Left lobe of liver (tissue), 2 donors: ENCODE measurements at places on chromosomes 2 and 18.

GRCh38 chr2:181605889-181606837 is 50.7 kb downstream of the CERKL start:
- DNase-seq, result no peak

DNA sequence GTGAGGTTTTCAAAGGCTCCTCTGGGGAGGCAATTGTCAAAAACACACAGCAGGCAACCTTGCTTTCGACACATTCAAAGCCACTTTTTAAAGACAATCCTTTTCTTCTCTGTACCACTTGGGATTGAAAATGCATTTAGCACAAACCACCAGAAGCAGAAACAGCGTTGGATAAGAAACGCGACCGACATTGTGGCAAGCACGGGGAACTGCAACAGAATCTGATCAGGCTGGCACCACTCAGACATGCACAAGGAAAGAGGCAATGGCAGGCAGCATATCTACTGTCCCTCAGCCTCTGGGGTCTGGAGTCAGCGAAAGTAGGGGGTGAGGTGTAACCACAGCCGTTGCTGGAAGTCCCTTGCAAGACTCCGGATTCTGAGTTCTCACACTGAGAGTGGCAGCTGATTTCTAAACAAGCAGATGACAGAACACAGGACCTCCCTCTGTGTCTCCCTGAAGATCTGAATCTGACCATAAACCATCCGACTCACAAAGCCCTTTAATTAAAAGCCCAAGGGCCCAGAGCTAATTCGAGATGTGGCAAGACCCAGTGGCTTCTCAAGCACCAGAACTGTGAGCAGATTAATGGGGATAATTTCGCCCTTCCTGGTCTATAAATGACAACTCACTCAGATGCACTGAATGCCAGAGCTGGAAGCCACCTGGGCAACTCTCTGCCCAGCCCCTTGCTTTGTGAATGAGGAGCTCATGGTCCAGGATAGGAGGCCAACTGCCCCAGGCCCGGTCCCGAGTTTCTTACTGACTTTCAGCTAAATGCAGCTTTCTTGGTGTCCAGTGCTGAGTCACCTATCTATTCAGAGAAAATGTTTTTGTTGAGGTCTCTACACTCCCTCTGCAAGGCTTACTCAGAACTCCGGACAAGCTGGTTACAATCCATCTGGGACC is 29.6 kb downstream of the CYRIA start:
- no peak for DNase-seq

DNA sequence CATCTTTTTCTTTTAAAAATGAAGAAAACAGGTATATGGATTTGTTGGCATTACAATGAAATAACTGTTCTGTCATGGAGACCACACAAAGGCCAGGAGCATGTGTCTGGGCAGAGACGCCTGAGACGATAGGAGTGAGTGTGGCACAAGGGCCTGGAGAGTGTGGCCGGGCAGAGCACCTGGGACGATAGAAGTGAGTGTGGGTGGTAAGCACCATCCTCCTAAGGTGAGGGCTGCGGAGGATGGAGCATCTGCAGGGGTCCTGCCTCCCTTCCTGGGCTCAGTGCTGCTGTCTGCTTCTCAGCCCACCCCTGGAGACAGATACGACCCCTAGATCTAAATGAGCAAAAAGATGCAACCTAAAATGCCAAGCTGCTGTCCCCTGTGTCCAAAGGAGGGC is 184.9 kb downstream of the MYT1L start:
- DNase-seq, result no peak

DNA sequence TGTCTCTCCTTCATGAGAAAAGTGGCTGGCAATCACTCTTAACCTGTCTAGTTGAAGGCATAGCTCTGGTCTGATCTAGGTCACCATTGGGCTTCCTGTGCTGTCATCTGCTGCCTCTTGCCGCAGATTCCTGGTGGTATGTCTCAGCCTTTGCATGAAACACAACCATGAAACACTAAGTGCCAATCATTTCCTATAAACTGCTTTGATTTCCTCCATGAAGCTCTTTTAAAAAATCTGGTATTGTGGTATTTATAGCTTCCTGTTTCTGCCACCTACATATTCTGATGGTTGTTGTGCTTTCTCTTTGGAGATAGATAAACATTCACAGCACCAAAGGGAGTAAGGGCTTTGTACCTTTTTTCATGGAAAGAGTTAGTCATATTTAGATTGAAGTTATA is 120.0 kb upstream of the EPC2 start:
- DNase-seq, result no peak

GRCh38 chr2:240326246-240326645 is 109.2 kb upstream of the GPC1 start:
- DNase-seq, result no peak

DNA sequence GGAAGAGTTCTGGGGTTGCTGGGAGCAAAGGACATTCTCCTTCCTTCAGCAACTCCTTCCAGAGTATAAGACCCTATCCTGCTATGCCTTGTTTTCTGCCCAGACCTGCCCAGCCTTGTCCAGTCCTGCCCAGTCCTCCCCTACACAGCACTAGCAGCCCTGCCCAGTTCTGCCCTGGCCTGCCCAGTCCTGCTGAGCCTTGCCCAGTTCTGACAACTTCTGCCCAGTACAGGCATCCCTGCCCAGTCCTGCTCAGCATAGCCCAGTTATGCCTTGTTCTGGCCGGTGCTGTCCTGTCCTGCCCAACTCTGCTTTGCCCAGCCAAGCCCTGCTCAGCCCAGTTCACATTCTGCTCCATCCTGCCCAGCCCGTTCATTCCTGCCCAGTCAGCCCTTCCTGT is 44.9 kb upstream of the ALK start:
- DNase-seq, result no peak

DNA sequence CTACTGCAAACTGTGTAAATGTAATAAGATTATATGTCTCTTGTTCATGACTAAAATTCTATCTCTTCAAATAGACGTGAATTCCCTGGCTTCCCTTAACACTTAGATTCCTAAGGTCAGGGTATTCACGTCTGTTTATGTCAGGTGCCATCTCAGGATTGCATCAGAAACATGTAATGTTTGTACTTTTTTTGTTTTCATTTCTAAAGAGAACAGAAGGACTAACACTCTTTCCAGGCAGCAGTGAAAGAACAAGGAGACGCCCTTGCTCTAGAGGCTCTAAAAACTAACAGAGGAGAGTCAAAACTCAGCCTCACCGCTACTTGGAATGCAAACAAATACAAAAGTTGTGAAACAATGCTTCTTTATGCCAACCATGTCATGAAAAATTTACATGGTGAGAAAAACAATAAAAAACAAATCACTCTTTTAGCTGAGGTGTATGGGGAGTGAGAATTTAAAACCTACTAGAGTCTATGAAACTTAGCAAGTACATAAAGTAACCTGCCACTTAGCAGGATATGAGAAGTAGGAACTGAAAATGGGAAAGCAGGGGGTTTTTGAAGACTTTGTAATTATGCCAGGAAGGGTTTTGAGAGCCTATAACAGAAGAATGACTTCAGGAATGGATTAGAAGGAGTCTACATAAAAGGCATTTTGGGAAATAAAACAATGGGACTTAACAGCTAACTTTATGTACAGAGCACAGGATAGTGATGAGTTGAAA is 522.7 kb downstream of the THSD7B start:
- DNase-seq, result no peak

DNA sequence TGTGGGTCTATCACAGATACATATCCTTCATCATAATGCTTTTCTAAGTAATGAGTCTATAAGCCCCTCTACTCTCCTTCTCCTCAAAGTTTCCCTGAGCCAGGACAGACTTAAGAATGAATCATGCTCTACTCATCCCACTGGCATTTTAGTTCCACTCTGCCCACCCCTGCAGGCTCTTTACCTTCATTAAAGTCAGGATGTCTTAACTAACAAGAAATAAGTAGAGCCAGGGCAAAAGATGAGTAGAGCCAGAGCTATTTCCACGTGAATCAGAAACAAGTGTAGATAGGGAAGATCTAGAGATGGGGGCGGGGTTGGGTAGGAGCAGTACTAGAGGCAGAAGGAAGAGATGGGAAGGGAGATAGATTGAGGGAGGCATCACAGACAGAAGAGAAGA is 790.5 kb downstream of the RNF144A start:
- DNase-seq, result no peak

DNA sequence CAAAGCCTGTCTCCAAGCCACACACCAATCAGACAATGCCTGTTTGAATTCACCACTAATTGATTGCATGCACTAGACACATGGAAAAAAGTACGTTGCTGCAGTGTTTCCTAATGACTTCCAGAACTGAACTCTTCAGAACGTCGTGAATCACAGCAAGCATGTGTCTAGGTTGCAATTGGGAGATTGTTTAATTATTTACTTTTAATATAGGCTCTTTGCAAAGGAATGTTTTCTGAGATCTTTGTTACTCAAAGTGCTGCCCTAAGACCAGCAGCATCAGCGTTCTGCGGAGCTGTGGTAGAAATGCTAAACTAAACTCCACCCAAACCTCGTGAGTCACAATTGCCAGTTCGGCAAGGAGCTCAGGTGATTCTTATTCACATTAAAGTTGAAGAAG is 52.7 kb upstream of the CCDC68 start:
- DNase-seq, result no peak

DNA sequence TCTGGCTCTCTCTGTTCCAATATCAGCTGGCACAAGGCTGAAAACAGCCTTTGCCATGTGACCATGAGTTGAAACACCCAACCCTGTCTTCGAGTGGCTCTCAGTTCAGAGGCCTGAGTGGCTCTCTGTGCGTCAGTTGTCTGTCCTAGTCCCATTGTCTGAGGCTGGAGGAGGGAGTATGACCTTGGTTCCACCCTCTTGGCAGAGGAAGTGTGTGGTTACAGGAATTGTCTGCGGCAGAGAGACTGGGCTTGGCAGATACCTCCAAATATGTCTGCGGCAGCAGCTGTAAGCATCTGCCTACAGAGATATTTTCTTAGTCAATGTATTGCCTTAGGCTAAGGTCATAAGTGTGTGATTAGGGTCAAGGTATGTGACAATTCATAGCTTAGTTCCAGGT is 32.6 kb downstream of the CNGA3 start:
- DNase-seq, result no peak

- no peak for DNase-seq
These were observed 14.2 kb upstream of the RTTN start for GRCh38 chr18:70219688-70220087.

DNA sequence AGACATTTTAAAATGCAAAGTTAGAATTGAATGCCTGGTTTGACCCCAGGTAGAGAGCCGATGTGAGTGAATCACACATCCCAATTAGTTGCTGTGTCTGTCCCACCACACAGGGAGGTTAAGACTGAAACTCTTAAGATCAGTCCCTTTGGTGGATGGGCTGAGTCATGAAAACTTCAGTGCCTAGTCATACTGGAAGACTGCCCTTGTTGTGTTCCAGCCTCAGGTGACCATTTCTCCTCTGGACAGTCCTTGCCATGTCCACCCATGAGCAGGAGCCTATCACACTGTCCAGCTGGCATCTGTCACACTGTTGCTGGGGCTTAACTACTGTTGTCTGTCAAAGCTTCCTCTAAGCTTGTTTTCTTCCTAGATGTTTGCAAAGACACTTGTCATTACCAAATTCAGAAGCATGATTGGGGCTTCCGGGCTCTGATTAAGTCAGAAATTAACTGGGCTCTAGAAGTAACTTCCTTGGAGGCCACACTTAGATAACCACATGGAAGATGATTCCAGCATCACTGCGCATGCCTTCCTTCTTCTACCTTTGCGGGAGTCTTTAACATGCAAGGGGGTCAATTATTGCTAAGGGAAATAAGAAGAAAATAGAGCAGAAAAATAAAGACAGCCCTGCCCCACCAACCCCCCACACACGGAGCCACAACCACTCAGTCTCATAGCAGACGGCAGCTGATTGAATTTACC is 21.3 kb downstream of the CYRIA start:
- no peak for DNase-seq

GRCh38 chr18:37937287-37937686 is 371.7 kb upstream of the CELF4 start:
- no peak for DNase-seq
